Endothelial cell of coronary artery (primary cell): ENCODE measurements at places on chromosomes 2 and 18. TPM values are rescaled to one million over a fixed set of nuclear protein-coding genes. Genes with fewer than 3 reads are reported as not detected.

Gene GNAL
- 0.09 and 0.47 TPM in 2 replicates for total RNA-seq

Gene IL1F10
- total RNA-seq, result not detected in 2 replicates

Gene FKBP7
- 24.3 and 26.7 TPM in 2 replicates for total RNA-seq

Gene SYT4
- total RNA-seq, result not detected in 2 replicates

Gene DNAJC5G
- not detected in 2 replicates for total RNA-seq

Gene SIX3
- not detected in 2 replicates for total RNA-seq

Gene MPP4
- total RNA-seq, result 7.4 and 8.9 TPM in 2 replicates

Gene TP53I3
- 49.7 and 104 TPM in 2 replicates for total RNA-seq

Gene OR6B2
- total RNA-seq, result not detected in 2 replicates

Gene LRRTM4
- total RNA-seq, result under 0.01 TPM in 1 of 2 replicates, not detected in the other

Gene KIF5C
- total RNA-seq, result 0.09 TPM in 2 replicates

Gene AQP12A
- total RNA-seq, result not detected in 2 replicates

Gene FBXO48
- 0.18 and 0.28 TPM in 2 replicates for total RNA-seq

Gene GPAT2
- 3.8 and 11.9 TPM in 2 replicates for total RNA-seq

Gene CPS1
- 3.9 and 7.2 TPM in 2 replicates for total RNA-seq

Gene SLC38A11
- total RNA-seq, result not detected in 2 replicates

Gene PRR30
- total RNA-seq, result not detected in 2 replicates

Gene BMP10
- total RNA-seq, result not detected in 2 replicates

Gene NEB
- total RNA-seq, result 0.19 and 0.45 TPM in 2 replicates

Gene DUSP2
- 0.09 and 0.54 TPM in 2 replicates for total RNA-seq

Gene RAX
- total RNA-seq, result not detected in 2 replicates

Gene KRCC1
- total RNA-seq, result 14.6 and 15.4 TPM in 2 replicates

Gene MERTK
- total RNA-seq, result 15.8 and 17.3 TPM in 2 replicates

Gene FBXO15
- total RNA-seq, result 0.09 and 0.38 TPM in 2 replicates

Gene SLC5A7
- total RNA-seq, result not detected in 2 replicates

Gene ANKRD30B
- not detected in 2 replicates for total RNA-seq

Gene SCYGR2
- total RNA-seq, result not detected in 2 replicates

Gene RNPEPL1
- 12.1 and 25.3 TPM in 2 replicates for total RNA-seq

Gene TSPYL6
- total RNA-seq, result not detected in 2 replicates

Gene SALL3
- not detected in 2 replicates for total RNA-seq

Gene PIK3C3
- total RNA-seq, result 35.7 and 40.2 TPM in 2 replicates

Gene UPP2
- total RNA-seq, result not detected in 2 replicates

Gene CROCC2
- not detected in 2 replicates for total RNA-seq

Gene VWC2L
- not detected in 2 replicates for total RNA-seq

Gene C2orf78
- not detected in 2 replicates for total RNA-seq

Gene TRABD2A
- 0.56 and 0.81 TPM in 2 replicates for total RNA-seq

Gene SPOPL
- 12.1 and 13.6 TPM in 2 replicates for total RNA-seq

Gene CCBE1
- 1.5 and 5.7 TPM in 2 replicates for total RNA-seq
